ENCODE measurements at places on chromosomes 13 and 19.

DNA sequence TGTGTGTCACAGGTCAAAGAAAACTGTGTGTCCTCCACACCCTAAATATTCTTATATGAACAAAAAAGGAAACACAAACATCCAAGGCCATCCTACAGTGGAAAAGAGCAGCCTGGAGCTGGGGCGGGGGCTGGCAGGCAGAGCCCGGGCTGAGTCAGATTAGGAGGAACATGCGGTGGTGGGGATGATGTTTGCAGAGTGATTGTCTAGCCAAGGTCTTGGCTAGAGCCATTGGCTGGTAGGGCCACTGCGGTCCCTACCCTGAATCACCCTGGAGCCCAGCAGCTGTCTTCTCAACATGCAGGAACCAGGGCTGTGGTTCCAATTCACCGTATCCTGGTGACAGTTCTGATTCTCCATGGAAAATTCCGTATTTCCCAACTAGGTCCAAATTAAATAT is 439.5 kb downstream of the FGF9 start:
- no peak for DNase-seq

- DNase-seq, result no peak
Observed at GRCh38 chr19:57841122-57841763, 8.4 kb upstream of the ZNF587 start.

DNA sequence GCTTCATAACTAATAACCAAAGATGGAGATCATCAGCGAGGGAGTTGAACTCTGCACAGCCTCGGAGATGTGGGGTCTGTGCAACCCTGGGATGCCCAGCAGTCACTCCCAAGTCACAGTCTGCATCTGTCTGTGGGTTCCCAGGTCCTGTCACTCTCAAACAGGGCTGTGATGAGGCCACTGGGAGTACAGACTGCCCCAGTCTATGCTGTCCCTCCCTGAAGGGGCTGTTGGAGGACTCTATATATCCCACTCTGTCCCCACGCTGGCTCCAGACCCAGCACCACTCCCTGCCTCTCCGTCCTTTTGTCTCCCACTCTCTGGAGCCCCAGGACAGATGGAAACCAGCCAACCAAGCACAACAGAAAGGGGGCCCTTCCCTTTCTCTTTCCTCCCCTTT is 26.2 kb upstream of the C13orf42 start:
- no peak for DNase-seq

- DNase-seq, result no peak
Observed at GRCh38 chr19:7337380-7338194, 11.2 kb upstream of the ARHGEF18 start.

GRCh38 chr13:32117001-32117400 is 85.4 kb downstream of the FRY start:
- no peak for DNase-seq

- DNase-seq, result peak; percentile 53
Observed at GRCh38 chr13:60431108-60431700, 34.2 kb downstream of the TDRD3 start.

DNA sequence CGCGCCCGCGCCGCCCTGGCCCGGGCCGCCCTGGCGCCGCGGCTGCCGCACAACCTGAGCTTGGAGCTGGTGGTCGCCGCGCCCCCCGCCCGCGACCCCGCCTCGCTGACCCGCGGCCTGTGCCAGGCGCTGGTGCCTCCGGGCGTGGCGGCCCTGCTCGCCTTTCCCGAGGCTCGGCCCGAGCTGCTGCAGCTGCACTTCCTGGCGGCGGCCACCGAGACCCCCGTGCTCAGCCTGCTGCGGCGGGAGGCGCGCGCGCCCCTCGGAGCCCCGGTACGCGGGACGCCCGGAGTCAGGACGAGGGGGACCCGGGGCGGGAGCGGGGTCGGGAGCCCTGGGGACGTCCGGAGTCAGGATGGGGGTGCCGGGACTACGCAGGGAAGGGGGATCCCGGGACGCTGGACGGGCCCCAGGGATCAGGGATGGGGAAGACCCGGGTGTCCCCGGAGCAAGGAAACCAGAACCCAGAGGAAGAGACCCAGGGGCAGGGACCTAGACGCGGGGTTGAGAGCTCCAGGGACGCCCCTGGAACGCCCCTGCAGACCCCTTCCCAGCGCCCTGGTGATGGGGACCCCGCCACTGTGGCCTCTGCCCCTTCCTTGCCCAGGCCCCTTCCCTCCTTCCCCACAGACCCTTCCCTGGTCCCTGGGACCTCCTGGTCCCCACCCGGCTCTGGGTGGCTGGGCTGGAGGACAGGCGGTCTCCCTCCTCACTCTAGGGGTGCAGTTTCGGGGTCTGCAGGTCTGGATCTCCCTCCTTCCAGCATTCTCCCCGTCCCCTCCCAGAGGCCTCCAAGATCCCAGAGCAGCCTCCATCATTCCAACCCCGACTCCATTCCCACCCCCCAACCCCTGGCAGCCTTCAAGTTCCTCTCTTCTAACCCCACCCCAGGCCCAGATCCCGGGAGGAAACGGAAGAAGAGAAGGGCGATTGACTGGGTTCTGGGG is 645 bp downstream of the GRIN3B start:
- no peak for DNase-seq

DNA sequence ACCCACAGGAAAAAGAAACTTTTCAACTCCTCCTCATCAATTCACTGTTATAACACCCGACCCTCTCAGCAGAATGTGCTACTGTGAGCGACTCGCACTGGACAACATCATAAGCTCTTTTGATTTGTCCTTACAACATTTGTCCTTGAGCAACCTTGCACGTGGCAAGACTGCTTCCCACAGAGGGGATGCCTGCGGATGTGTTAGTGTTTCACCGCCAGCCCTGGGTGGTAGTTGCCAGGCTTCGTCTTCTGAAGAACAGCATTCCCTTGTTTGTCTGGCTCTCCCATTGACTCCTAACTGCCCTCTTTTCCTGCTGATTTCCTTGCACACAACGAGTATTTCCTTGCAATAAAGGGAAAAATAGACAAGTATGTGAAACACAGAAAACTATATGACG is 111.4 kb upstream of the SLC7A1 start:
- DNase-seq, result no peak

DNA sequence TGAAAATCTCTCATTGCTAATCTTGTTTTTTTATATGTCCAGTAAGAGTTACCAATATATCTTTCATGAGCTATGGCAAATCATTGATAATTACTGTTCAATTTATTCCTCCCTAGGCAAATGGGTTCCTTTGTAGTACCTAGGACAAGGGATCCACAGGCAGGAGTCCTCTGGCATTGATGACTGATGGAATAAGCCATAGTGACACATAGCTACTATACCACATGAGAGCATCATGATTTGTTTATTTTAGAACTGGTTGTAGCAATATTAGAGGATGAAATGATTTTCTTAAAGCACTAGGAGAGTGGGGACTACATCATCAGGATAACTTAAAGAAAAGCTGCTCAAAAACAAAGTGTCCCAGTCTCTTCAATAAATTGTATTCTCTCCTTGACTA is 21.7 kb upstream of the MAB21L1 start:
- no peak for DNase-seq

GRCh38 chr13:106377341-106377740 is 158.1 kb downstream of the EFNB2 start:
- no peak for DNase-seq

DNA sequence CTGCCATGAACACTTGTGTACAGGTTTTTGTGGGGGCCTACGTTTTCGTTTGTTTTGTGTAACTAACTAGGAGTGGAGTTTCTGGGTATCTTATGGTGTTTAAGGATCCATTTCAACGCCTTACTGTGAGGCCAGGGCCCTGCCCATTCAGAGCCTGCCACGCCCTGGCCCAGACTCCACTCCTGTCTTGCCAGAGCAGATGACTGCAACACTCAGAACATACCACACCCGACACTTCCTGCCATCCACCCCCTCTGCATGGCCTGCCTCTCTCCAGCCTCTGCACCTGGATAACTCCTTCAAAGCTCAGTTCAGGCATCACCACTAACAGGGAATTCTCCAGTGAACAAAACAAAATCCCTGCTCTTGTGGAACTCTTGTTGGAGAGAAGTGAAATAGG is 43.2 kb downstream of the RGCC start:
- no peak for DNase-seq

DNA sequence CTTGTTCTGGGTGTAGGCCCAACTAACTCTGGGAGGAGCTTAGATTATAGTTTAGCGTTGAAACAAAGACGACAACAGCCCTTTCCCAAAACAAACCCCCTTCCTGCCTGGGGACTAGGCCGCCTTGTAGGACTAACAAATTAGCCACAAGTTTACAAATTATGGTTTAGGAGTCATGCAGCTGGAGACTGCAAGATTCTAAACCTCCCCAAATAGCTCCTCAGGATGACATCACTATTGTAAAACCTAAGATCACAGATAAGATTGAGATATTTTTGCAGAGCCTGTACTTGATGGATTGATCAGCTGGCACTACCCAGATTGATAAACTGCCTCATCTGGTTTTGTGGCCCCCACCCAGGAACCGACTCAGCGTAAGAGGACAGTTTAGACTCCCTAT is 2.3 kb upstream of the SLC25A15 start:
- peak; percentile 11 for DNase-seq

- DNase-seq, result no peak
Observed at GRCh38 chr19:22427960-22428913, 6.1 kb upstream of the ZNF98 start.

GRCh38 chr19:679418-680286 is 3.5 kb downstream of the FSTL3 start:
- DNase-seq, result peak; percentile 76

DNA sequence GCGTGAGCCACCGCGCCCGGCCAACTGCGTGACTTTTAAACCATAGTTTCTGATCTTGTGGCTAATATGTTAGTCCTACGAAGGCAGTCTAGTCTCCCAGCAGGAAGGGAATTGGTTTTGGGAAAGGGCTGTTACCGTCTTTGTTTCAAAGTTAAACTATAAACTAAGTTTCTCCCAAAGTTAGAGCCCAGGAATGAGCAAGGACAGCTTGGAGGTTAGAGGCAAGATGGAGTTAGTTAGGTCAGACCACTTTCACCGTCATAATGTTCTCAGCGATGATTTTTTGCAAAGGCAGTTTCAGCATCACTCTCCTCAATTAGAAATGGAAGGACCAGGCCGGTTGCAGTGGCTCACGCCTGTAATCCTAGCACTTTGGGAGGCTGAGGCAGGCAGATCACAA is 17.7 kb upstream of the ADGRE2 start:
- DNase-seq, result no peak

DNA sequence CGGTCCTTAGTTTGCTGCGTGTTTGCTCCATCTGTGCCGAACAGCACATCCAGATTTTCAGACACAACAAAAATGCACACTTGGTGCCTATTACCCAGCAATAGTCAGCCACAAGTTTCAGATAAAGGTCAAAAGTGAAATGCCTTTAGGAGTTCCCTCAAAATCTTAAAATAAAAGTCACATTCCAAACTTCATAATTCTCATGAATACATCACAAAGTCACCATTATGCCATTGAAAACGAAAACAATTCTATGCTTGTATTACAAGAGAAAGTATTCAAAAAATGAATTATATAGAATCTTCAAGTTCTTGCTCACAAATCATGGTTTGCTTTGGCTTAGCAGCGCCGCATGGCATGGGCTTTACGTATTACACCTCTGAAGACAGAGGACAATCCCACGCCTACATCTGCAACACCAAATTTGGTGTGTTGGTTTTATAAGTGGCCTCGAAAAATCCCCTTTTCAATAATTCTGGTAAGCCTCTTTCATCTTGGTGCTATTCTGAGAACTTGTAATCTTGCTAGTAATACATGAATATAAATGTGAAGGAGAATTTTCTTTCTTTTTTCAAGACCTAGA is 26.6 kb downstream of the COL4A1 start:
- no peak for DNase-seq

GRCh38 chr19:42189133-42189532 is 28.3 kb downstream of the DEDD2 start:
- no peak for DNase-seq

DNA sequence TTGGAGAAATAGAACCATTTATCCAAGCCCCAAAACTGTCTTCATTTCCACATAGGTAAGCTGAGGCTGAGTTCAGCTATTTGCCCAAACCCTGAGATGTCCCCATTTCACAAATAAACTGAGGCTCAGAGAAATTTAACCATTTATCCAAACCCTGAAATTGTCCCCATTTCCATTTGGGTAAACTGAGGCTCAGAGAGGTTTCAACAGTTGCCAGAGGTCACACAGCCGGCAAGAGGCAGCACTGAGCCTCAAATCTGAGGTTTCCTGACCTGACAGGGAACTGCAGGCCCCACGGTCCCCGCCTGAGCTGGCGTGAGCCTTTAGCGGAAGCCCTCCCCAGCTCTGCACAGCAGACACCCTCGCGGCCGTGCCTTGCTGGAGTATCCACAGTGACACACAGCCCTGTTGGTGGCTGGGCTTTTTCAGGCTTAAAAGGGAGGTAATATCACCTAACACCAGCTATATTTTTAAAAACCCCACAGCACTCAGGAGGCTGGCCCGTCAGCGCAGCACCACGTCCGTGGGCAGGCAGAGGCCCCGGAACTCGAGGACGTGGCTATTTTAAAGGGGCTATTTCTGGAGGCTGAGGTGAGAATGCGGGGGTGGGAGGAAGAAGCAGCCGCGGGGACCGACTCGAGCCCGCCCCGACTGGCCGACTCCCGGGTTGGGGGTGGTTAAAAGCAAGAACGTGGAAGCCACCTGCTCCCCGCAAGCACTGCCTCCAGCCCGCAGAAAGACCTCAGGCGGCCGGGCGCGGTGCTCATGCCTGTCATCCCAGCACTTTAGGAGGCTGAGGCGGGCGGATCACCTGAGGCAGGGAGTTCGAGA is 18.5 kb downstream of the PTPRS start:
- DNase-seq, result no peak

- DNase-seq, result peak; percentile 45
Observed at GRCh38 chr19:14413693-14414181, 5.4 kb downstream of the DDX39A start.

DNA sequence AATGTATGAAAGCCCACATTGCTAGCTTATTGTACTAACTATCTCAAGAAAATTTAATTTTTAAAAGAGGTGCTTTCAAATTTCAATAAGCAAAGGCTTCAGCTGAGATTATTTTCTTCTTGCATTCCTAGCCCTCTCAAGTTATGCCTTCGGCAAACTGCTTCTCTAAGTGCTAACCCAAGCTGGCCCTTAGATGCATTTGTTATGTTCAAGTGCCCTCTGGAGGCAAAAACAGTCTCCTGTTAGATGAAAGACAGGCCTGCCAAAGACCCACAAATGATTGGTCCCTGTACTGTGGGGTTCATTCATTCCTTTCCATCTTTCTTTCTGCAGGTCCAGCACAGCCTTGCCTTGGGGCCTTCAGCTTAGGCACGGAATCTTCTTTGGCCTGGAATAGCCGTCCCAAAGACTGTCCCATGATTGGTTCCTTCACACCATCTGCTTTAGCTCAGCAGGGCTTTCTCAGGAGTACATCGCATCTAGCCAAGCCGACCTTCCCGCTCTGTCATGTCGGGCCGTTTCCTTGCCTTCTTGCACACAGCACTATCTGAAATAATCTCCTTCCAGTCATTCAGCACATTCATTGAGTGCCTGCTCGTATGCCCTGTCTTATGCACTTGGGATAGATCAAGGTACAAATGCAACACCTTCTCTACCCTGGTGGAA is 26.4 kb upstream of the TPTE2 start:
- peak; percentile 38 for DNase-seq

GRCh38 chr19:18107235-18107634 is 9.7 kb downstream of the MAST3 start:
- DNase-seq, result no peak

DNA sequence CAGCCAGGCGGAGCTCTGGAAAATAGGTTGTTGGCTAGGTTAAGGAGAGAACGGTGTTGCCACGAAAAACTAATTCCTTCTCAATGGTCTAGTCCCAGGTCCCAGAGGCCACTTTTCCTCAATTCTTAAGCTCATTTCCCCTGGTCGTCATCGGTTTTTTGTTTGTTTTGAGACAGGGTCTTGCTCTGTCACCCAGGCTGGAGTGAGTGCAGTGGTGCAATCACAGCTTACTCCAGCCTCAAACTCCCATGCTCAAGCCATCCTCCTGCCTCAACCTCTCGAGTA is 1.2 kb downstream of the SF3A2 start:
- no peak for DNase-seq

Measured in fibroblast of skin of abdomen (primary cell).